Esophagus muscularis mucosa (tissue), 4 donors: ENCODE measurements at places on chromosomes 1 and 21. TPM values are rescaled to one million over a fixed set of nuclear protein-coding genes. Genes with fewer than 3 reads are reported as not detected.
A peak's percentile ranks its signal among the peaks of the same experiment; 100 is the strongest.

DNA sequence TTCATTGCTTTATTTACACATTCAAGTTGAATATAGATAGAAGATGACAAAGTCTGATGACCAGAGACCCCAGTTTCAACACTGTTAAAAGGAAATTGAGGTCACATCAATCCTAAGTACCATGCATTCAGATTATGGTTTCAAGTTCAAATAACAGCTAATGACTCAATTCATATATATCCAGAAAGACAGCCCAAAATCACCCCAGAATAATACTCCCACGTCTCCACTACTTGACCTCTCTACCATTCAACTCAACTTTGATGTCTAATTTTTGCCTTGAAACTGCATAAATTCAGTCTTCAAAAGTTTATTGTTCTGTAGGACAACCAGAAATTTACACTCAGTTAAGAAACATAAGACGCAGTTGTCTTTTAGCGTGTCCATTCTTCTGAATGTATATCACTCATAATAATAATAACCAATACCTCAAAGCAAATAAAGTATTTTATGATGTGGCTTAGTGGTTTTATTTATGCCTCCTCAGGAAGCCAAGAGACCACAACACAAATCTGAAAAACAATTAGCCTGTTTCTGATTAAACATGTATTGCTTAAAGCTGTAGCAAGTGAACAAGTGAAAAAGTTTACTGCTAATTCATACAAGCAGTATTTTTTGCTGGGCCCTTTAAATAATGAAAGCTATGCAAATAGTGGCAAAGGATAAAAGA lies 569.0 kb downstream of the LTN1 start:
- no peak overlapping the region for H3K27ac ChIP-seq
- DNase-seq, result no peak
- no peaks in the 10 kb centered on the region for H3K36me3 ChIP-seq
- no peaks in the 10 kb centered on the region for H3K27me3 ChIP-seq
- peaks cover 22% of the 10 kb centered on the region for H3K4me1 ChIP-seq

Gene RAD54L
- not detected for total RNA-seq

- H3K4me1 ChIP-seq, result no peaks in the 10 kb centered on the region
- no peak for DNase-seq
- no peak overlapping the region for H3K27ac ChIP-seq
- H3K36me3 ChIP-seq, result no peaks in the 10 kb centered on the region
- H3K4me3 ChIP-seq, result no peak overlapping the region
Observed at GRCh38 chr21:22791986-22792560, 1793.9 kb downstream of the NCAM2 start.

DNA sequence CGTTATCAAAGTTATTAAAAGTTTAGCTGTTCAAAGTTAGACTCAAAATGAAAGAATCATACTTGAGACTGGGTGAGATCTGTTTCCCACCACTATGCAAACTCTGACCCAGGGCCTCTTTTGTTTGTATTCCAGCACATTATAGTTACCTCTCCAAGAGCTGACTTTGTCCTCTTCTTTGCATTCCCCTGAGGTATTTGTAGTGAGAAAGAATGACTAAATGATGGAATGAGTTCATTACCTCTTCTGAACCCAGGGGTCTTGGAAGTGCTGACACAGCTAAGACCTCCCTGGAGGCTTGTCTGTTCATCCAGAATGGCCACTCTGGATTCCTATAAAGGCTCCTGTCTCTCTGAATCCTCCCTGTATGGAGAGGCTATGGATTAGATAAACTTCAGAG lies 62.4 kb downstream of the FGGY start:
- no peak overlapping the region for H3K27ac ChIP-seq
- H3K4me3 ChIP-seq, result no peak overlapping the region
- peaks cover 18% of the 10 kb centered on the region for H3K4me1 ChIP-seq
- H3K36me3 ChIP-seq, result no peaks in the 10 kb centered on the region

GRCh38 chr1:81827942-81828341 lies 27.2 kb downstream of the ADGRL2 start:
- H3K27me3 ChIP-seq, result no peaks in the 10 kb centered on the region
- peaks cover 10% of the 10 kb centered on the region for H3K4me1 ChIP-seq
- H3K4me3 ChIP-seq, result no peak overlapping the region
- DNase-seq, result no peak
- no peaks in the 10 kb centered on the region for H3K36me3 ChIP-seq

GRCh38 chr1:27662261-27662660 lies 9.7 kb downstream of the IFI6 start:
- no peaks in the 10 kb centered on the region for H3K27me3 ChIP-seq
- H3K36me3 ChIP-seq, result no peaks in the 10 kb centered on the region
- DNase-seq, result no peak
- H3K27ac ChIP-seq, result peak overlapping the region; percentile 53
- H3K4me1 ChIP-seq, result peaks cover 39% of the 10 kb centered on the region
- no peak overlapping the region for H3K4me3 ChIP-seq

Gene SYTL1
- 2.2 TPM for total RNA-seq

GRCh38 chr1:220283625-220284024 lies 11.4 kb upstream of the RAB3GAP2 start:
- no peak overlapping the region for H3K4me3 ChIP-seq
- H3K36me3 ChIP-seq, result no peaks in the 10 kb centered on the region
- no peaks in the 10 kb centered on the region for H3K27me3 ChIP-seq
- no peak for DNase-seq
- no peaks in the 10 kb centered on the region for H3K4me1 ChIP-seq

DNA sequence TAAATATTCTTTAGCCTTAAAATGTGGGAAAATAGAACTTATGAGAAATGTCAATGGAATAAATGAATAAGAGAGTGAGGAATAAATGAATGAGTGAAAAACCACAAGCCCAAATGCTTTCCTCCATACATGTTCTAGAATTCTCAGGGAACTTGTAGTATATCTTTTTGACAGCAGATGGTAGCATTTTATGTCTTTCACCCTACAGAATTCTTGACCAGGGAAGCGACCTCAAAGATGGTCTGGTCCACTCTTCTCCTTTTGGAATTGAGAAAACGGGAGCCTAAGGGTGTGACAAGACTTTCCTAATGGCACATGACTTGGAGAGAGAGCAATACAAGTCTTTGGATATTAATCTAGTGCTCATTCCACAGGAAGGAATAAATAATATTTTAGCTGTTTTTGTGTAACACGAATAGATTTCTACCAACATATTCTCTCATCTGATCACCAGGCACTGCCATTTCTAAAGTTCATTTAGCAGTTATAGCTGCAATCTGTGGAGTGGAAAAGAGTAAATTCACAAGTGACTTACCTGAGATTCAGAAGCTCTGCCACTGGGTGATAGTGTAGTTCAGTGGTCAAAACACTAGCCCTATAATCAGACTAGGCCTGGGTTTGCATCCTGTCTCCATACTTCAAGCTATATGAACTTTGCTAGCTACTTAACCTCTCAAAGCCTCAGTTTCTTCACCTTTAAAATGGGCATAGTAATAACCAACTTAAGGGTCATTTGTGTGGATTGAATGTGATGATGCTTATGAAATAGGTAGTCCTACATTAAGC lies 15.0 kb upstream of the F5 start:
- H3K36me3 ChIP-seq, result no peaks in the 10 kb centered on the region
- peak; percentile 50 for DNase-seq
- no peaks in the 10 kb centered on the region for H3K27me3 ChIP-seq
- no peak overlapping the region for H3K27ac ChIP-seq
- no peak overlapping the region for H3K4me3 ChIP-seq

Gene SMCP
- total RNA-seq, result not detected

GRCh38 chr1:147272042-147272441 lies 29.6 kb downstream of the CHD1L start:
- H3K27me3 ChIP-seq, result no peaks in the 10 kb centered on the region
- peaks cover 78% of the 10 kb centered on the region for H3K36me3 ChIP-seq

DNA sequence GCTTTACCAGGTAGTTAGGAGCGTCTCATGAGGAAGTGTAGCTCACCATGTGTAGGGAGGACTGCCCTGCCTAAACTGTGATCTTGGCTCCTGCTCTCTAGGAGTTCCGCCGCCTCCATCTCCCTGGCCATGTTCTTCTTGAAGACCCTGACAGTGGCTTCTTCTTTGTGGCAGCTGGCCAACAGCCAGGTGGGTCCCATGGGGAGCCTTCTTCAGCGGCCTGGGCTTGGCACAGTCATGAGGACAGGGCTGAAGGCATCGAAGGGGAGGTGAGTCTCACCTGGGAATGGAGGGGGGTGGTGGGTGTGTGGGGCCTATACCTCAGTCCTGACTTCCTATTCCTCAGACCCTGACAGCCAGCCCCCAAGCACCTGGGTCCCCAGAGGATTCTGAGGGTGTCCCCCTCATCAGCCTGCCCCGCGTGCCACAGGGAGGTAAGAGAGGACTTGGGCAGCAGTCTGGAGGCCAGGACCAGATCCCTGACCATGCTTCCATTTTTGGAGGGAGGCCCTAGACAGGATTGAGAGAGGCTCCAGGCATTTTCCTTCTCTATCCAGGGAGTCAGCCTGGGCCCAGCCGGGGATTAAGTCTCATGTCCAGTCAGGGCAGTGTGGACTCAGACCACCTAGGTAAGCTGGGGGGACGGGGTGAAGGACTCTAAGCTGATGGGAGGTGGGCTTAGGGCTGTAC lies 21.4 kb downstream of the HYI start:
- no peaks in the 10 kb centered on the region for H3K27me3 ChIP-seq
- H3K27ac ChIP-seq, result no peak overlapping the region
- no peak for DNase-seq
- H3K4me3 ChIP-seq, result no peak overlapping the region
- H3K36me3 ChIP-seq, result peaks cover 82% of the 10 kb centered on the region

- no peak overlapping the region for H3K27ac ChIP-seq
- DNase-seq, result no peak
- H3K4me1 ChIP-seq, result no peaks in the 10 kb centered on the region
- H3K36me3 ChIP-seq, result peaks cover 7% of the 10 kb centered on the region
- no peak overlapping the region for H3K4me3 ChIP-seq
Observed at GRCh38 chr1:62144238-62144831, 50.3 kb upstream of the L1TD1 start.

Gene CCDC17
- total RNA-seq, result 0.98 TPM

Gene STIL
- total RNA-seq, result 0.99 TPM

DNA sequence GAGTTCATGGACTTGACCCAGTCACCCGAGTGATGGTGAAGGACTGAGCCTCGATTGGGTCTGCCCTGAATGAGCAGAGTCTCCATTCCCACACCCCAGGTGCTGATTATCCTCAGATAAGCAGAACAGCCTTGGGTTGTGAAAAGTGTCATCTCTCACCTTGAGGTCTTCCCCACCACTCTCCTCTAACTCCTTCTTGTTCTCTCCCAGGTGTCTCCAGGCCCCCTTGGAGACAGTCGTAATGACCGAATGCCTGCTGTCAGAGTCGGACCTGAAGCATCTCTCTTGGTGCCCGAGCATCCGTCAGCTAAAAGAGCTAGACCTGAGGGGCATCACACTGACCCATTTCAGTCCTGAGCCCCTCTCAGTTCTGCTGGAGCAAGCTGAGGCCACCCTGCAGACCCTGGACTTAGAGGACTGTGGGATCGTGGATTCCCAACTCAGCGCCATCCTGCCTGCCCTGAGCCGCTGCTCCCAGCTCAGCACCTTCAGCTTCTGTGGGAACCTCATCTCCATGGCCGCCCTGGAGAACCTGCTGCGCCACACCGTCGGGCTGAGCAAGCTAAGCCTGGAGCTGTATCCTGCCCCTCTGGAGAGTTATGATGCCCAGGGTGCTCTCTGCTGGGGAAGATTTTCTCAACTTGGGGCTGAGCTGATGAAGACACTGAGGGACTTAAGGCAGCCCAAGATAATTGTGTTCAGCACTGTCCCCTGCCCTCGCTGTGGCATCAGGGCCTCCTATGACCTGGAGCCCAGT lies 3.4 kb downstream of the PRAMEF12 start:
- no peaks in the 10 kb centered on the region for H3K4me1 ChIP-seq
- H3K27me3 ChIP-seq, result no peaks in the 10 kb centered on the region
- peak; percentile 90 for DNase-seq
- H3K27ac ChIP-seq, result no peak overlapping the region
- no peaks in the 10 kb centered on the region for H3K36me3 ChIP-seq
- H3K4me3 ChIP-seq, result no peak overlapping the region

GRCh38 chr1:36906555-36906954 lies 127.8 kb downstream of the GRIK3 start:
- H3K27ac ChIP-seq, result no peak overlapping the region
- H3K36me3 ChIP-seq, result no peaks in the 10 kb centered on the region

DNA sequence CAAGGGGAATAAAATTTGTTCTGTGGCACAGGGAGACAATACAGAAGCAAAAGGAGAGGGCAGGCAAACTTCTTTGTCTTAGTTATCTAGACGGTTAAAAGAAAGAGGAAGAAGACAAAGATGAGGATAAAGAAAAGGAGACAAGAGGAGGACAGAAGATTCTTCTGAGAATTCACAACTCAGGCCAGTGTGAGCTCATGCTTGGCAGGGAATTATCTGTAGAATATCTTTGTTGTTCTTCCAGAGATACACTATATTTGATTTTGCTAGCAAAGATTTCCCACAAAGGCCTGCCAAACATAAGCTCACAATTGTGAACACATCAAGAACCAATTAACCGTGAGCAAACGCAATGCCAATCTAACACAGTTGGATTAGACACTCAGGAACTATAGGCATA lies 21.4 kb downstream of the SLC16A1 start:
- H3K27ac ChIP-seq, result no peak overlapping the region
- no peak for DNase-seq
- H3K4me1 ChIP-seq, result peaks cover 43% of the 10 kb centered on the region
- no peaks in the 10 kb centered on the region for H3K36me3 ChIP-seq
- H3K4me3 ChIP-seq, result no peak overlapping the region
- no peaks in the 10 kb centered on the region for H3K27me3 ChIP-seq

Gene OLIG2
- total RNA-seq, result not detected

GRCh38 chr1:8660411-8660828 lies 157.0 kb downstream of the RERE start:
- no peaks in the 10 kb centered on the region for H3K27me3 ChIP-seq
- peaks cover 5% of the 10 kb centered on the region for H3K36me3 ChIP-seq
- no peak for DNase-seq
- H3K4me3 ChIP-seq, result no peak overlapping the region
- H3K4me1 ChIP-seq, result peaks cover 65% of the 10 kb centered on the region
- H3K27ac ChIP-seq, result peak overlapping the region; percentile 73

Gene DIRAS3
- total RNA-seq, result 2.1 TPM

DNA sequence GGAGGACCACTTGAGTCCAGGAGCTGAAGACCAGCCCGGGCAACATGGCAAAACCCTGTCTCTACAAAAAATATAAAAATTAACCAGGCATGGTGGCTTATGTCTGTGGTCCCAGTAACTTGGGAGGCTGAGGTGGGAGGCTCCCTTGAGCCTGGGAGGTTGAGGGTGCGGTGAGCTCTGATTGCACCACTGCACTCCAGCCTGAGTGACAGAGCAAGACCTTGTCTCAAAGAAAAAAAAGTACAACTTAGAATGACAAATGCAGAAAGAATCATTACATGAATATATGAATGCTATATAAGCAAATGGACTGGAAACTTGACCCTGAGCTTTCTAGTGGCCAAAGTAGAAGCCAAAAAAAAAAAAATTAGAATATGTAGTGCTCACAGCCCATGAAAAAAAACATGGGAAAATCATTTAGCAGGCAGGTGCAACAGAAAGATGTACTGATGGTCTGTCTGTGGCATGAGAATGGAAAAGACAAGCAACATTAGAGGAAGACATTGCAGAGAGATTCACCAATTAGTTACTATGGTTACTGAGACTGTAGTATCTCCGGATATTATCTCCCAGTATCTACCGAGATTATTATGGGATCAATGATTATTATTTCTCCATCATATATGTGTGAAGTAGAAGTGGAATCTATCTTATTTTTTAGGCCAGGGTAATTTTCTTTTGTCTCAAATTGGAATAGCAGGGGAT lies 19.2 kb downstream of the ELAPOR1 start:
- H3K27me3 ChIP-seq, result no peaks in the 10 kb centered on the region
- peaks cover 5% of the 10 kb centered on the region for H3K4me1 ChIP-seq
- no peak overlapping the region for H3K4me3 ChIP-seq

GRCh38 chr1:180953291-180954004 lies 40.8 kb downstream of the KIAA1614 start:
- H3K4me3 ChIP-seq, result peak overlapping the region; percentile 70
- peak overlapping the region; percentile 74 for H3K27ac ChIP-seq
- no peak for DNase-seq
- H3K36me3 ChIP-seq, result peaks cover 23% of the 10 kb centered on the region
